NCI-H1092 treated with DMSO at 0.1 percent for 48 hours (cell line): ENCODE measurements at places on chromosomes 5 and 9.

DNA sequence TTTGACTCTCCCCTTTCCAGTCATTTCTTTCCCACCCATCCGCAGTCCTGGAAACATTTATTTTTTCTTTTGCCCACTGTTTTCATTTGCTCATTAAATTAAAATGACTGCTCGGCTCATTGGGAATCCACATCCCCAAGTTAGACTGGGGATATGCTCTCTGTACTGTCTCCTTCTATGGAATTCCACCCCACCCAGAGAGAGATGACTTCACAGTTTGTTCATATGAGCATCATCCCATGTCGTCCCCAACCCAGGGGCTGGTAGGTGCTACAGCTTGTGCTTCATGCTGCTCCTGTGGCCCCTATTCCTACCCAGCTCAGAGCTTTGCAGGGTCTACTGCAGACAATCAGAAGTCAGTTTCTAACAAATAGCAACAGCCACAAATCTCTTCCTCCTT lies 16.5 kb upstream of the RARS1 start:
- no peak for DNase-seq

DNA sequence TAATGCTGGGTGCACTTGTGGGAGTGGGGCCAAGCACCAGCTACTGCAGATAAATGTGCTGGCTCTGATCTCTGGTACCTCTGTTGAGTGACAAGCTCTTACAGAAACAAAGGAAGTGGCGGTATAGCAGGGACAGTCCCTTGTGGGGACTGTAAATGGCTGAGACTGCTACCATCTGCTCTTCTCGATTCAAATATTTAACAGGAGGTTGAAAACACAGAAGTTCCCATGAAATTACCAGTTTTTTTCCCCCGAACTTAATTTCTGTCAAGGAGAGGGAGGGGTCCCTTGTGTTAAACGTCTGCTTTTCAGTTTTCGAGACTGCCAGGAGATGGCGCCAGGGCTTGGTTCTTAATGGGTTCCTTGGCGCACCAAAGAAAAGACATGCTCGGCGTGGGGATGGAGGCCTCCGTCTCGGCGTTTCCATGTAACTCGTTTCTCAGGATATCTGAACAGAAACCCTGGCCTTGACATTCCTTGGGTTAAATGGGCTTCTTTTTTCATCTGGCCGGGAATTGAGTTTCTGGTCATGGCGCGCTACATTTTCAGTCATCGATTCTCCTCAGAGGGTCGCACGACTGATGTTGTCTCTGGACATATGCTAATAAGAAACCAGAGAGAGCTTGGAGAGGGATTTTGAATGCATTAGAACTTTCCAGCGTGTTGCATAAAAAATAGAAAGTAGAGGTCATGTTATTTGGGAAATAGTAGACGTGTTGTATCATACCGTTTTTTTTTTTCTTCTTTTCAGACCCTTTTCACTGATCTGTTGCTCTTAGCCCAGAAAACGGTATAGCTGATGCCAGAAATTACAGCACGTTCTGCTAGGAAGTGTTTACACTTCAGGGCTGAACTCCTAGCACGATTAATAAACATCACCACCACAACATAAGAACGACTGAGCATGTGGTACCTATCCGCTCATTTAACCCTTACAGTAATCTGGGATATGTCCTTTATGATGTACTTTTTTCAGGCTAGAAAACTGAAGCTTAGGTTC lies 64.0 kb downstream of the CARTPT start:
- DNase-seq, result peak; percentile 72

GRCh38 chr9:84699984-84700383 lies 30.5 kb downstream of the NTRK2 start:
- DNase-seq, result no peak

GRCh38 chr5:23419115-23419514 lies 88.3 kb upstream of the PRDM9 start:
- peak; percentile 86 for DNase-seq

DNA sequence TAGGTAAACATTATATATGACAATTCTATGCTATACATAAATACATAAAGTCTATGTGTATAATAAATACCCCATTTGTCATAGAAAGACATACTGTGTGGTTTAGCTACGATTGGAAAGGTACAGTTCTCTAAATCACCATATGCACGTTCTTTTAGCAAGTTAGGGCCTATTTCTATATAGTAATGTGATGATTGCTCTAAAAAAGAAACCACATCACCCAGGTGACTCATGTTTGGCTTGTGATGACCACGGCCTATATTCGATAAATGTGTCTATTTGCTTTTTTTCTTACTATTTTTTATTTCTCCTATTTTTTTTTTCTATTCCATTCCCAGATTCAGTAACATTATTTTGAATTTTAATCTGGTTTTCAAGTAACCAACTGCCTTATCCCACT lies 34.7 kb downstream of the RETREG1 start:
- no peak for DNase-seq

- DNase-seq, result no peak
Observed at GRCh38 chr9:137763271-137763955, 114.2 kb upstream of the CACNA1B start.

- DNase-seq, result no peak
Observed at GRCh38 chr5:173577817-173578216, 38.6 kb downstream of the BOD1 start.

GRCh38 chr9:110543631-110544051 lies 35.9 kb downstream of the SVEP1 start:
- DNase-seq, result peak; percentile 24

DNA sequence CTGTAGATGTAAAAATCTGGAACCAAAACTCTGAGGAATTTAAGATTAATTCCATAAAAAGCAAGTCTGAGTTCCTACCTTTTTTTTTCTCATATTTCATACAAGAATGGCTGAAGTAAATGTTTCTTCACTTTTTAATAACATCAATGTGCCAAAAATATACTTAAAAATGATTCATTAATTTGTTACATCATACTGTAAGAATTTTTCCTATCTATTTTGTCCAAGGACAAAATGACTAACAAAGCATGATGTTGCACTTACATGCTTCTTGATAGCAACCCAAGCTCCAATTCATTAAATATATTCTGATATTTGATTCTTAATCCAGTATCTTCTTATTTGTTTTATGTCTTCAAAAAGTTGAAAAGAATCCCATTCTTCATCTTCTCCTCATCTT lies 988.3 kb downstream of the TLE1 start:
- no peak for DNase-seq

DNA sequence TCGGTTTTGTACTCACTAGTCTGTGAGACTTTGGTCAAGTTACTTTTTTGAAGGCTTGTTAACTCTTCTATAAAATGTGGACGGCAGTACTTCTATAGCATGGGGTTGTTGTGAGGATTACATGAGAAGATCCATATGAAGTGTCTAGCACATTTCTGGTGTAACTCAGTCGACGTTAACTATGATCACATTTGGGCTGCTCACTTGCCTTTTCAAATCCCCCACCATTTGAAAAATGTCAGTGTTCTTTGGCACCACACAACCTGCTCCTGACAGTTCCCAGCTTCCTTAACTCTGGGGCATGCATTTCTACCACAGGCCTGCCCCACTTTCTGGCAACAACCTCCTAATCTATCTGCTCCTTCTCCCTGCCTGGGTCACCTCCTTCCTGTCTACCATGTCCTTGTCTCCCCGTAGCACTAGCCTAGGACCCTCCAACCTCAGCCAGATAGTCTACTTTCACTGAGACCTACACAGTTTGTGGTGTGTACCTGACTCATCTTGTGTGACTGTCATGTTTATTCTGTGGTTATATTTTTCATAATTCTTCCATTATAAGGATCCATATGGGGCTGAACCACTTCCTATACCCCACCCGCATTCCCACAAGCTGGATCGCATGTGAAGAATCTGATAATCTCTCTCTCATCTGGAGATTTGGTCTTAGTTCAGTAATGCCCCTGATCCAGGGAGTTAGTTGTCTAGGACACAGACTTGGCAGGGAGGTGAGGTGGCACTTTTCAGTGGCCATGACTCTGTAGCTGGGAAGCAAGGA lies 30.2 kb upstream of the BASP1 start:
- DNase-seq, result no peak

DNA sequence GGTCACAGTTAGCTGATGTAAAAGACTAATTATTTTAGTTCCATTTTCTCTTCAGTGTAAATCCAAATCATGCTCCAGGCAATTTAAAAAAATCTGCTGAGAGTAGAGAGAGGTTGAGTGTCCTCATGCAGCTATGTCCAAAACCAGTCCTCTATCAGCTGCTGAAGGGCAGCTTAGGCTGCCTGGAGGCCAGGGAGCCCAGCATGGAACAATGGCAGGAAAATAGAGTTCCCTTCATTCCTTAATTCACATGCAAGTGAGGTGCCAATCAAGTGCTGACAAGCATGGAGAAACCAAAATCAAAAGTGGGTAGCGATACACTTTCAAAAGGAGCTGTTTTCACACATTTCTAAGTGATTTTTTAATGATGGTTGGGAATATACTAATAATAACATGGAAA lies 78.3 kb upstream of the POU5F2 start:
- DNase-seq, result no peak

DNA sequence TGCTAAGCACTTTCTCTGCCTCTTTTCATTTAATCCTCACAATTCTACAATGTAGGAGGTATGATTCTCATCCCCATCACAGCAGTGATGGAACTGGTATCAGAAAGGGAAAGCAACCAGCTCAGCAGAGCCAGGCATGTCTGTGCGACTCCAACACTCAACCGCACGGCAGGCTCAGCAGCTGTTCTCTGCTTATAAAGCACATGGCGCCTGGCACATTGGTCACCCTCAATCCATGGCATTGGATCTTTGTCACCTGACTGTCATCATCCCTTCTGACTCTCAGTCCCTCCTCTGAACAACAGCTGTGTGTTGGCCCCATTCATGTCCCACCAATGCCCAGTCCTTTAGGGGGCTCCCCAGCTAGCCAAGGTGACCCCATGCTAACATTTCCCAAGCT lies 45.1 kb upstream of the HAND1 start:
- no peak for DNase-seq

DNA sequence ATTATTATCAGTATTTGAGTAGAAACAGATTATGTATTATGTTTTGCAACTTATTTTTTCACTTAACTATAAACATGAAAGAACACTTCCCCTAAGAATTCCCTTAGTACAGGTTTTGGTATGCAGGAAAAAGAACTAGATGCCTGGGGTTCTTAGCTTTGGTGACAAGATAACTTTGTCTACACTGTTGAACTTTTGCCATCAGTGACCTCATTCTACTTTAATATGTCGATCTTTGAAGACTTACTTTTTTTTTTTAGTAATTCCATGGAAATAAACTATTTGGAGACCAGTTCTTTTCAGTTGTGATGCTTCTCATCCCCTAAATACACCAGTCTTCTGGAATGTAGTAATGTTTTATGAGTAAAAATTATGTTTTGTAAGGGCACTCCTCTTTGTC lies 34.3 kb downstream of the ZNF462 start:
- DNase-seq, result no peak

GRCh38 chr9:130599625-130600024 lies 20.2 kb downstream of the FUBP3 start:
- no peak for DNase-seq

DNA sequence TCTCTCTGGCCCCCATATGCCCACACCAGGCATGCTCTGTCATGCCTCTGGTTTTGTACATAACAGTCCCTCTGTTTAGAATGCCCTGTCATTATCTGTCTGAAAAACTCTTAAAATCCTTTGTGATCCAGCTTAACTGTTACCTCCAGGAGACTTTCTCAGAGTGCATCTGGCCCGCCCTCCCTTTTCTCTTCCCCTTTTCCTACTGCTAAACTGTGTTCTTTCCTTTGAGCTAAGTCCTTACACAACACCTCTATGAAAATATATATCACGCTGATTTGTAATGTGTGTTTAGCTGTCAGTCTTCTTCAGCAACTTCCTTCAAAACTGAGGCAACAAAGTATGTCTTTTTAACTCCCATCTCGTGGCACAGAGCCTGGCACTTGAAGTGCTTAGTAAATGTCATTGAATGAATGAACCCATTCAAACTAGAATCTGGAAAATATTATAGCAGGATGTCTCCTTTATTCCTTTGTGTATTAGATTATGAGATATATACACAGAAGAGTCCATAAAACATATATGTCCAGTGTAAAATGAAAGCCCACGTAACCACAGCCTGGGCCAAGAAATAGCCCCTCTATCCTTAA lies 166.2 kb upstream of the KLF9 start:
- no peak for DNase-seq

DNA sequence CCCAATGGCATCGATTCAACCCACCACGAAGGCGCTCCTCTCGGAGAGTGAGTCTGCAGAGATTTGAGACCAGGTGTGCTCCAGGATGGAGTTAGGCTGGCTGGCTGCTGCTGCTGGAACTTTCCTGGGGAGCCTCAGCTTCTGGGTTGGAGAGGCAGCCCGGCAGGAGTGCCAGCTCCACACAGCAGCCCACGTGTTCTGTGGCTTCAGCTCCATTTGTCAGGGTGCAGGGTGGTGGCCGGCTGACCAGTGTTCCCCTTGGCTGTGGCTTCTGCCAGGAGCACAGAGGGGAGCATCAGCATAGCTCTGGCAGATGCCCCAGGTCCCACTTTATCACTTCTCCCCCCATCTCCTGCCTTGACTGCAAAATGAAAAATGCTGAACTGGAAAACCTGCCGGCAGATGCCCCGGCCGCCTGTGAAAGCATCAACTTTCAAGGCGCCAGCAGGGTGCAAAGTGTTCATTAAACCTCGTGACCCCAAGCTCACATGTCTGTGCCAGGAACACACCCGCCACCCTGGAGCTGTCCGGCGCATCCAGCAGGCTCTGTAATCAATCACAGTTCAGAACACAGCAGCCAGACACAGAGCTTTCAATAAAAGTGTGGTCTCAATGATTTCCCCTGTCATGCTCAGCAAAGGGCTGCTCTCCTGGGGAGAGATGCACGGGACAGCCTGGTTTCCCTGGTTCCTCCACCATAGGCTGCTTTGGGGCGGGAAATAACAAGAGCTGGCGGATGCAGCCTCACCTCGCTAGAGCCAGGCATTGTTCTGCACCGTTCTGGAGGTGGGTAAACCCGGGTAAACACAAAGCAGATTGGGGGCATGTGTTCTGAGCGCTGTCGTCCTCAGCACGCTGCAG lies 53.2 kb downstream of the TRIP13 start:
- peak; percentile 43 for DNase-seq

DNA sequence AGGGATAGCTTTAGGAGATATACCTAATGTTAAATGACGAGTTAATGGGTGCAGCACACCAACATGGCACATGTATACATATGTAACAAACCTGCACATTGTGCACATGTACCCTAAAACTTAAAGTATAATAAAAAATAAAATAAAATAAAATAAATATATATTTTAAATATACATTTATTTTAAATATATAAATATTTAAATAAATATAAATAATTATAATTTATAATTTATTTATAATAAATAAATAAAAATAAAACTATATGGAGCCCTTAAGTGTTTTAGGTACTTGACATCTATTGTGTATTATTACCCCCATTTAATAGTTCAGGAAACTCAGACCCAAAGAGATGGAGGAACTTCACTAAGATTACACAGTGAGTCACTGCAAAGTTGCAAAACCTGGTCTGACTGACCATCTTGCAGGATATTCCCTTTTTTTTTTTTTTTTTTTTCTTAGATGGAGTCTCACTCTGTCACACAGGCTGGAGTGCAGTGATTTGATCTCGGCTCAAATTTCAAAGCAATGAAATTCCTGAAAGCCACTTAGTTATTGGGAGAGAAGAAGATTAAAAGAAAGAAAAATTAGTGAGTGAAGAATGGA lies 5.8 kb upstream of the C5orf52 start:
- DNase-seq, result no peak
